Stimulated activated CD8-positive, alpha-beta memory T cell treated with anti-CD3 and anti-CD28 coated beads, Interleukin-12 subunit alpha, Interleukin-12 subunit beta, amount 100 ng/mL, for 1 hour (primary cell): ENCODE measurements at places on chromosomes 1 and 21.

- DNase-seq: no peak
Observed at GRCh38 chr1:68010543-68010942, 39.9 kb downstream of the DIRAS3 start.

DNA sequence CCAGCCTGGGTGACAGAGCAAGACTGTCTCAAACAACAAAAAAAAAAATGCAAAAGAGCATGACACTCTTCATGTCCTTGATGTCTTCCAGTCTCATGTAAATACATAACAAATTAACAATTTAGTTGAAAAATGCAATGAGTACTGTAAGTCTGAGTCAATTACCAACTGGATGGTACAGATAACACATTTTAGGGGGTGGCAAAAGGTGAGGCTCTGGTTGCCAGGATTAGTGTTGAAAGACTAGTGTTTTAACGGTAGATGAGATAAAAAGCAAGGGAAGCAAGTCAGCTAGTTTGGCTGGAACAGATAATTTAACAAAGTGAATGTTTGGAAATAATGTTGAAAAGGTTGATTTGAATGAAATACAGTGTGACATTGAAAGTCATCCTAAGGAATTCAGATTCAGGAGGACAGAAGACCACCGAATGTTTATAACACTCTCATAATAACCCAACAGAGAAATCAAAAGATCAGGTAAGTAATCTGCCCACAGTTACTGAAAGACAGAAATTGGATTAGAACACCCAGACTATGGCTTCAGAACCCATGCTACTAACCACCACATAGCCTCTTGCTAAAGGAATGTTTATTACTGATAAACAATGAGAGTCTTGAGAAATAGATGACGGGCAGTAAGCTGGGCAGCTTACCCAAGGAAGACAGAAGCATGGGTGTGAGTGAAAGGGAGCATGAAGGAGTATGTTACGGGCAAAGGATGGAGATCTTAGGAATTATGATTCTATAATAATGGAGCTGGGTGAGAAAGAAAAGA lies 312.4 kb downstream of the HMCN1 start:
- DNase-seq: no peak

DNA sequence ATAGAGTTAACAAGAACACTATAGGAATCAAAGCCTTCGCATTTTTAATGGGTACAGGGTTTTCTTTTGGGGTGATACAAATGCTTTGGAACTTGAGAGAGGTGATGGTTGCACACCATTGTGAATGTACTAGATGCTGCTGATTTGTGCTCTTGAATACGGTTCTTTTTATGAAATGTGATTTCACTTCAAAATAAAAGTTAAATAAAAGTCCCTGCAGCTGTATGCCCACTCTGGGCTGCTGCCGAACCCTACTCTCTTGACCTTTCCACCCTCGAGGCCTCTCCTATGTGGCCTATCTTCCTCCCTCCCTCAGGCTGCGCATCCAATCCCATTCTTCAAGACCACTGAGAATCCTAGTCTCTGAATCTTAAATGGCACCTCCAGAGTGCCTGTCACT lies 168.5 kb upstream of the AJAP1 start:
- DNase-seq: no peak

DNA sequence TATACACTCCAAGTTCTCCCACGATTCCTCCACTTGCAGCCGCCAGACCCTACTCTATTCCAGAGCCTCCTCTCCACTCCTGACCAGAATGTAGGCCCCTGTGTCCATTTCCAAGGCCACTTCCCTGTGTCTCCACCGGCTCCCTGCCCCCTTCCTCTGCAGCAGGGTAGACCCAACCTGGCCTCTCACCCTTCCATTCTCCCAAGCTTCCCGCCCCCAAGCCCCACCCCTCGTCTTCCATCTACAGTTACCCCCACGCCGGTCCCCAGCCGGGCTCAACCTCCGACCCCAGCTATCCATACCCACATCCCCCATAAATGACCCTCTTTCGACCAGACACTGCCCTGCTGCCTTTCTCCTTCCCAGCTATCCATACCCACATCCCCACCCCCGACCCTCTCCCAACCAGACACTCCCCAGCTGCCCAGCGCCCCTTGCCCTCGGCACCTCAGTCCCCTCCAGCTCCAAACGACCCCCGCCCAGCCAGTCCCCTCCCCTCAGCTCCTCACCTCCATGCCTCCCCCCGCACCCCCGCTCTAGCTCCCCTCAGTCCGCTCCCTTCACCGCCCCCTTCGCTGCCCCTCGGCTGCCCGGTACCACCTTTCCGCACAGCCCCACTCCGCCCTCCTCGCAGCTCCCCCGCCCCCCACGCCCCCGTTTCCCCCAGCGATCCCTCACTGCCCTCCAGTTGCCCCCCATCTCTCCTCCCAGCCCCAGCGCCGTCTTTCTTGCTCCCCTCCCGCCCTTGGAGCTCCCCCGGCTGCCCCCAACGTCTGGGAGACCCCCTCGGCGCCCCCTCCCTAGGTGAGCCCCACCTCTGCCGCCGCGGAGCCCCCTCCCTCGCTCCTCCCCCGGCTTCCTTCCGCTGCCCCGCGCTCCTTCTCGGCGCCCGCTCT lies 670 bp downstream of the RAB3B start:
- DNase-seq: no peak

- DNase-seq: no peak
Observed at GRCh38 chr1:56584910-56585528, 5.7 kb upstream of the PLPP3 start.
